ENCODE measurements at places on chromosomes 6 and 20. TPM values are rescaled to one million over a fixed set of nuclear protein-coding genes. Genes with fewer than 3 reads are reported as not detected.
A peak's percentile ranks its signal among the peaks of the same experiment; 100 is the strongest.

GRCh38 chr6:21244897-21245470 lies 348.6 kb upstream of the SOX4 start:
- no peak for DNase-seq

DNA sequence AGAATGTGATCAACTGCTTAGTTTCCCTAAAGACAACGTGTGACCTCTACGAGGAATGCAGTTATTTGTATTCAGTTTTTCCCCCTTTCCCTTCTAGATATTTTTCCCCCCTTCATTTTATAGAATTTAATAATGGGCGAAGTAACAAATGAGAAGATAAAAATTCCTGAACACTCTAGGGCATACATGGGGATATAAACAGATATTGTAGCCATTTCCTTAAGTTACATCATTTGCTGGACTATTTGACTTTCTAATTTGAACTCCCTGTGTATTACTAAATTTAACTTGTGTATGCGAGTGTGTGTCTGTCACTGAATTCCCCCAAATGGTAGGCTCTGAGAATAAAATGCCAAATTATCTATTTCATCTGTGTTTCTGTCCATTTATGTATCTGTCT lies 99.0 kb upstream of the ZFP64 start:
- DNase-seq, result no peak

DNA sequence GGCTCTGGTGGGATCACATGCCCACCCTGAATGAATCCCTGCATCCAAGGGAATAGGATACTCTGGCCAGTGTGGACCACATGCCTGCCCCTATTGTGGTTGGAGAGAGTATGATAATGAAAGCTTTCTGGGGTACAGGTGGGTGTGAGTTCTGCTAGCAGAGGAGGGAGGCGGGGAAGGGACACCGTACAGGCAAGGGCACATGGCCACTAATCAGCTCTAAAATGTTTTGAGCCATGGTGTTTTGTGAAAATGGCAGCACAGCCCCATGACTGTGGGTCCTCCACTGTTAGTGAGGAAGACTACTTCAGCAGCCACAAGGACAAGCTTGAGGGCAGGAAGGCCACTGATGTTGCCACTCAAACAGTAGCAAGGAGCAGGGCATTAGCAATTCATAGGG lies 11.9 kb upstream of the DHX35 start:
- no peak for DNase-seq

DNA sequence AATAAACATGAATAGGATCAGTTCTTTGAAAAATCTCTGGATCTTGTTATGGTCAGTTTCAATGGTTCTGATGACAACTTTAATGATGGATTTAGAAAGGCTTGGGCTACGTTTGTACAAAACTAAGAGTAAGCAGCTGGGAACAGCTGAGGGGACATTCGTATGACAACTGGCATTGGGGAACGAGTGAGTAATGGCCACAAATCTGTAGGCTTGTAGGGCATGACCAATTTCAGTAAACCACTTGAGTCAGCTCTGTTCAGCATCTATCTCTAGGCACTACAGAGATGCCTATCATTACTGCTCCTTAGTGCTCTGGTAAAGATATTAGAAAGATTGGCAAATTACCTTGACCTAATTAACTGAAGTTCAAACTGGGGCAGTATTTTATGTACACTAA lies 1375.6 kb downstream of the EPHA7 start:
- DNase-seq, result no peak

Gene LAMP5
- not detected for total RNA-seq

Gene IL17A
- total RNA-seq, result not detected

Gene SNAI1
- 5.4 TPM for total RNA-seq

Gene FAM209B
- total RNA-seq, result not detected

- DNase-seq, result no peak
These were observed 15.9 kb downstream of the SLC22A23 start for GRCh38 chr6:3440911-3441310.

DNA sequence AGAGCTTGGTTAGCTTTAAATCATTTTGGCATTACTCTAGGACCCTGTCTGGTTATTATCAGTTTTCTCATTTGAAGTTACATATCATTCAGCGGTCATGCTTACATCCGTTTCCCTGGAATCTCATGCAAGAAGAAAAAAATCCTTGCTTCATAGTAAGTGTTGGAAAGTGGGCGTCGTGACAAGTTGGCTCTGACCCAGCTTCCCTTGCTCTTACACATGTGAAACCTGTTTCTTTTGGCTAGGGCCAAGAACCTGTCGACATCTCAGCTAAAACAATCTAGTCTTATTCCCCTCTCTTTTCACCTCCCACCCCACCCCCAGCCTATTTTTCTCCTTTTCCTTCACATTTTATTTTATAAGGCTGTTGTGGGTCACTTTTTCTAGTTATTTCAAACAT lies 45.5 kb downstream of the ANKS1A start:
- DNase-seq, result peak; percentile 33

DNA sequence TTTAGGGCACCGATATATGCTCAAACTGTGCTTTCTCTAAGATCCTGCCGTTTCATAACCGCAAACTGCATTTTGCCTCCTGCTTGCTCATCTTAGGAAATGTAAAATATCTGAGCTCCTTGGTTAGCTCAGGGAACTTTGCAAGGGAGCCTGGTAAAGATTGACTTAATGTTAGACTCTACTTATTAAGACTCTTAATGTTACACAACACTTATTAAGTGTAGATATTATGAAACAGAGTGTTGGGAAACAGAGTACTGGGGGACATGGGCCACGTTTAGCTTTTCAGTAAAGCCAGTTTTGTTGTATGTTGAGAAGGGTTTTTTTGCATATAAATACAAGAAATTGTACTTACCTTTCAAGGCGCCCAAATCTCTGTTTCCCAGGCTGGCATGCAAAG lies 1.9 kb downstream of the LTV1 start:
- no peak for DNase-seq

DNA sequence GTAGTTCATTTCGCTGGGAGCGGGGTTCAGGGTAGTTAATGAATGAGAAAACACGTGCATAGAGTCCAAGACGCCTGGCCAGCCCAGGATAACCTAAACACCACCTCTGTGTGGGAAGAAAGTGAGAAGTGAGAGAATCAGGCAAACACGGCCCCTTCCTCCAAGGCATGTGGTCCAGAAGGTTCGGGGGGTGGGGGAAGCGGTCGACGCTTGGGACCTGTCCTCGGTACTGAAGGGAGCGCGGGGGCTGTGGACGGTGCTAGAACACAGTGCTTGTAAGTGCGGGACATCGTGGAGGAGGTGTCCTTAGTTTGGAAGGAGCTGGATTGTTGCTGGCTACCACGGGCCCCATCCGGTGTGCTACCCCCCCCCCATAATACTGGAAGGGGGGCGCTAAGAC lies 1.7 kb upstream of the VSTM2L start:
- no peak for DNase-seq

DNA sequence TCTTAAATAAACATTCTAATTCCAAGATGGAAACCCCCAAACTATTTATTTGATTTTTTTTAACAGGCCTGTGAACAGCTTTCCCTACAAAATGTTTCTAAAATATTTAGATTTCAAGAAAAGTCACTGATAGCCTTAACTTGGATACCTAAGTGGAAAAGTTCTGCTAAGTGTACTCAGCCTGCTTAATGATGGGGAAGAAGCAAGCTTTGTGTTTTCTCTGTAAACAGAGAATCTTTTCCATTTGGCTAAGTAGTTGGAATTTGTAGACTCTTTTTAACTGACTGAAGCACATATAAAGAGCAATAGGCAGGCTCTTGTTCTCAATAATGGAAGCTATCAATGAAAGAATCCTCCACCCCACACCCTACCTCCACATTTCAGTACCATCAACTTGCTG lies 108.2 kb downstream of the KIF6 start:
- no peak for DNase-seq

- no peak for DNase-seq
These were observed 4.1 kb upstream of the FAM135A start for GRCh38 chr6:70409216-70409615.

Measured in PC-3 (cell line).